ENCODE measurements at places on chromosomes 6 and 20.

- no peak for DNase-seq
Measured at GRCh38 chr20:64113796-64114355, 6.5 kb upstream of the NPBWR2 start.

DNA sequence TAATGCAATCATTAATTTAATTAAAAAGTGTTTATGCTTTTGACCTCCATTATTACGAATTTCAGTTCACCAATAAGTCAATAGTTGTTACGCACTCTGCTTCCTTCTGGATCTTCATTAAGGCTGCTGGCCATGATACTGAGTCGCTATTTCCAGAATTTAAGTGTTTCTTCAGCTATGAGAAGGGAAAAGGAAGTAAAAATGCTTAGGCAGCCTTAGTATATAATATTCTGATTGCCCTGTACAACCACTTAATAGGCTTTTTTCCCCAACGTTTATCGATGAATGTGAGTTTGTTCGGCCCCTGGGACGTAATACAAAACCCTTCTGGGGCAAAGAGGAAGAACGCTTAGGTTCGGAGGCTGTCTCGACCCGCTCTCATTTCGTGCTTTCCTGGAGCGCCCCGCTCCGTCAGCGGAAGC is 644 bp downstream of the OARD1 start:
- DNase-seq = no peak

DNA sequence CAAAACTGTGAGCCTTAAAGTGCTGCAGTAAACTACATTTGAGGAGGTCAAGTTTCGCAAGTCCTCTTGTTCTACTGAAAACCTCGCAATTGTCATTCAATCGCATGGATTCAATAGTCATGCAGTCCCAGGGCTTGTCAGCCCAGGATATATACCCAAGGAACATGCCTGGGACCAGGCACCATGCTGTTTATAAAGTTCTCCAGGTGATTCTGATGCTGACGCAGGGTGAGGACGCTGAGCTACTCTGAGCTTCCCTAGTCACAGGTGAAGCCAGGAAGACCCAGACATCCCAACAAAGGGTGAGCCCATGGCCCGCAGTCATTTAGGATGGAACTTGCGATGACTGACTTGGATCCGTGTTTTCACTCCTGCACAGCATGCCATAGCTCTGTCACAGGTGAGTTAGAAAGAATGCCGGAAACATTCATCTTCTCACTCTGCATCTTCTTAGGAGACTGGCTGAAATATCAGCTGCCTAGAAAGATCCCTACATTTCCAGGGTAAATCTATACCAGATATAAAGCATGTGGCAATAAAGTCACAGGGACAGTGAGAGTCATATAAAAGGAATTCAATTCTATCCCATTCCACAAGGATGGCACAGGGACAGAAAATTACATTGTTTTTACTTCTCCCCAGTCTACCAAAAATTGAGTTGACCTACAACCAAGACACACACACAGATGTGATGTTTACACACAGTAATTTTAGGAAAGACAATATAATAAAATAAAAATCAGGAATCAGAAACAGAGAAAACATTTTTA is 27.0 kb upstream of the SSTR4 start:
- no peak for DNase-seq

DNA sequence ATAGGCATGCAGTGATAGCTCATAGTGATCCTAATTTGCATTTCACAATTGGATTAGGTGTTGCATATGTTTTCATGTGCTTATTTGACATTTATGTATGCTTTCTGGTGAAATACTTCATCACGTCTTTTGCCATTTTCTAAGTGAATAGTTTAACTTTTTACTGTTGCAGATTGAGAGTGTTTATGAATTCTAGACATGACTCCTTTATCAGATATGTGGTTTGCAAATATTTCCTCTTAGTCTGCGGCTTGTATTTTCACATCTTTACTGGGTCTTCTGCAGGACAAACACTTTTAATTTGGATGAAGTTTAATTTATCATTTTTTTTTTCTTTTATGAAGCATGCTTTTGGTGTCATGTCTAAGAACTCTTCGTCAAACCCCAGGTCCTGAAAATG is 39.2 kb downstream of the CCN2 start:
- no peak for DNase-seq

GRCh38 chr6:155219299-155219698 is 44.5 kb upstream of the CLDN20 start:
- no peak for DNase-seq

- DNase-seq = peak; percentile 73
Measured at GRCh38 chr20:20594171-20594530, 118.3 kb downstream of the RALGAPA2 start.

DNA sequence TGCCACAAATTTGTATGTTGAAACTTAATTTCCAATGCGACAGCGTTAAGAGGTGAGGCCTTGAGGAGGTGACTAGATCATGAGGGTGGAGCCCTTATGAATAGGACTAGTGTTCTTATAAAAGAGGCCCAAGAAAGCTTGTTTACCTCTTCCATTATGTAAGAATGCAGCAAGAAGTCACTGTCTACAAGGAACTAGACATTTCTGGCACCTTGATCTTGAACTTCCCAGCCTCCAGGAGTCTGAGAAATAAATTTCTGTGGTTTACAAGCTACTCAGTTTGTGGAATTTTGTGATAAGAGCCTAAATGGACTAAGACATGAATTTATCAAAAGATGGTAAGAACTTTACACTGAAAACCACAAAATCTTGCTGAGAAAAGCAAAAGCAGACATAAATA is 173.6 kb upstream of the SGK1 start:
- no peak for DNase-seq

GRCh38 chr20:46678516-46678915 is 10.7 kb downstream of the TP53RK start:
- DNase-seq = no peak

DNA sequence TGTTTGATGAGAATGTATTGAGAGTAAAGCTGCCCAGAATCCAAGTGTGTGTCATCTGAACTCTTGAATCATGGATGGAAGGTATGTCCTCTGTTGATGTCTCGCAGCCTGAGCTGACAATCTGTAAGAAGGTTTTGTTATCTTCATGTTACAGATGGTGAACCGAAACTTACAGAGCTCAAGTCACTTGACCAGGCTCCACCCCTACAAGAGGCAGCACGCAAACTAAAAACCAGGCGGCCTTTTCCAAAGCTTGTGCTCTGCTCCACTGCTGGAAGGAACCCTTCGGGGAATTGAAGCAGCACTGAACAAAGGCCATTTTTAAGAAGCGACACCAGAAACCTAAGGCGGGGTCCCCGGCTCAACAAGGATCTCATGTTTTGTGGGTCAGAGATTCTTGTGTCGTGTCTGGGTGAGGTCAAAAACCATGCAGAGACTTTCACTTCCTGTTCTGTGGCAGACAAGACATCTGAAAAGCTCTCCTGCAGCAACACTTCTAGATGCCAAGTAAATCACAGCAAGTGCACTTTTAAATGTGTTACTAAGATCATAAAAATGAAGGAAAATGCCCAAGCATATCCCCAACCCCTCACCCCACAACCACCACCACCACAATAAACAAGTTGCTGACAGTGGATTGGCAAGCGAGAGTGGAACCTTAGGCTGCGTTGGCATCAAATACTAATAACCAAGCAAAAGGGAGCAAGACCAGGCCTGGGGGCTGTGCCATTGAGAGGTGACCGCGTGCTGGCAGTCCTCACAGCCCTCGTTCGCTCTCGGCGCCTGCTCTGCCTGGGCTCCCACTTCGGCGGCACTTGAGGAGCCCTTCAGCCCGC is 27.3 kb downstream of the NQO2 start:
- DNase-seq = no peak

DNA sequence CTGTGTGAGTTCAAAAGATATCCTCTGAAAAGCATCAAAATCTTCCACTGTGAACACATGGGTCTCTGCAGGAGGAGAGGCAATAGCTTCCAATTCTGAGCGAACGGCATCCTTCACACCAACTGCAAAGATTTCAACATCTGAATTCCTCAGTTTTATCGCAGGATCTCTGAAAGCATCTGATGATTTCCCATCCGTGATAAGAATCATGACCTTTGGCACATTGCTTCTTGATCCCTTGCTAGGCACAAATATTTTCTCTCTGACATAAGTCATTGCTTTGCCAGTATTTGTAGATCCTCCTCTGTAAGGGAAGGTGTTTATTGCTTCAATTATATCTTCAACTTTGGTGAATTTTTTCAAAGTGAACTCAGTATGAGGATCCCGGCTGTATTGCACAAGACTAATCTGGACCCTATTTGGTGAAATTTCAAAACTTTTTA is 22.7 kb downstream of the COL12A1 start:
- no peak for DNase-seq

GRCh38 chr6:154508573-154509375 is 1.7 kb downstream of the CNKSR3 start:
- DNase-seq = no peak

DNA sequence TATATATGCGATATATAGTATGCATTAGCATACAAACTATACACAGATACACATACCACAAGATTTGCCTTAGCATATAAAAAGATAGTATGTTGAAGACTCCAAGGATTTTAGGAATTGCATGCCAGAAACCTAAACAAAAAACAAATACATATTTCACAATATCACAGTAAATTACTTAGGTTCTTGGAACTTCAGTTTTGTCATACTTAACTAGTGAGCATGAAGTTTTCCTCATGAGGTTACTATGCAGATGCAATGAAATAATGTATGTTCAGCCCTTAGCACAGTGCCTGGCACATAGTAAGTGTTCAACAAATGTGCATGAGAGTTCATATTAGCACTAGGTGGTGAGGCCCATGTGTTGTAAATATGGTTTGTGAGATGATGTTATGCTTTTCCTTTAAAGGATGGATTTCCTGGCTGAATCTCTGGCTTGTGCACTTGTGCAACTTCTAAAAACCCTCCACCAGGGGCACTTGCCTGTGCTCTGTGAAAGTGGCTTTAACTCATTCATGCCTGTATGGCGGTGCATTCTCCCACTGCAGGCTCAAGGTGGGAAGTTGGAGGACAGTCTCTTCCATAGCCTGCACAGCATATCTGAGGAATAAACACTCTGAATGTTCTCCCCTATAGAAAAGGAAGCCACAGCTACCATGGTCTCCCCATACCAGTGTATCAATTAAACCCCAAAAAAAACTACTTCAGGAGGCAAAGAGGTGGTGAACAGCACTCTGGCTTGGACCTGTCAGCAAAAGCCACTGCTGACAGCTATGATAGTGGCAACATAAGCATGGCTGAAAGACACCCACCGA is 624.1 kb upstream of the CDH4 start:
- DNase-seq = no peak

GRCh38 chr6:82568290-82568993 is 204.8 kb downstream of the TPBG start:
- no peak for DNase-seq

DNA sequence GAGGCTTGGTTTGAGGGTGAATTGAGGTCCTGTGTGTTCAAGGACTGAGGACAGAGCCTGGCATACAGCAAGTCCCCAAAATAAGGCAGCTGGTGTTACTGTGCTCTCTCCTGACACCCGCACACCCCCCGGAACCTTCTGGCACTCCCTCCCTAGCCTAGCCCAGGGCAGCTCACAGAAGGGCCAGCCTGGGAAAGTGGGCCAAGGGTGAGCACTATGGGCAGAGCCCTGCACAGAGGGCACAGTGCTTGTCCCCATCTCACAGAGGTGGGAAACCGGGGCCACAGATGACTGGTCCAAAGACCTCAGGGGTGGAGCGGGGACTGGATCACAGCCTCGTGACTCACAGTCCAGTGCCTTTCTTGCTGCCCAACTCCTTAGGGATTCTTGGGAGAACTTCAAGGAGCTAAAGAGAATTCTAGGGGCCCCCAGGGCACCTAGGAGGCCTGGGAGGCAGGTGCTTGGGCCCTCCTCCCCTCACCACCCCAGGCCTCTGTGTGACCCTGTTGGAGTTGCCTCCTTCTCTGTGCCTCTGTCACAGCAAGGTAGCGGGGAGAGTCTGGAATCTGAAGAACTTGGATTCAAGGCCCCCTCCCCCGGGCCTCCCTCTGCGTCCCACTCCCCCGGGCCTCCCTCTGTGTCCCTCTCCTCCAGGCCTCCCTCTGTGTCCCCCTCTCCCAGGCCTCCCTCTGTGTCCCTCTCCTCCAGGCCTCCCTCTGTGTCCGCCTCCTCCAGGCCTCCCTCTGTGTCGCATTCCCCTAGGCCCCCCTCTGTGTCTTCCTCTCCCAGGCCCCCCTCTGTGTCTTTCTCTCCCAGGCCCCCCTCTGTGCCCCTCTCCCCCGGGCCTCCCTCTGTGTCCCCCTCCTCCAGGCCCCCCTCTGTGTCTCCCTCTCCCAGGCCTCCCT is 13.5 kb downstream of the DLGAP4 start:
- no peak for DNase-seq

DNA sequence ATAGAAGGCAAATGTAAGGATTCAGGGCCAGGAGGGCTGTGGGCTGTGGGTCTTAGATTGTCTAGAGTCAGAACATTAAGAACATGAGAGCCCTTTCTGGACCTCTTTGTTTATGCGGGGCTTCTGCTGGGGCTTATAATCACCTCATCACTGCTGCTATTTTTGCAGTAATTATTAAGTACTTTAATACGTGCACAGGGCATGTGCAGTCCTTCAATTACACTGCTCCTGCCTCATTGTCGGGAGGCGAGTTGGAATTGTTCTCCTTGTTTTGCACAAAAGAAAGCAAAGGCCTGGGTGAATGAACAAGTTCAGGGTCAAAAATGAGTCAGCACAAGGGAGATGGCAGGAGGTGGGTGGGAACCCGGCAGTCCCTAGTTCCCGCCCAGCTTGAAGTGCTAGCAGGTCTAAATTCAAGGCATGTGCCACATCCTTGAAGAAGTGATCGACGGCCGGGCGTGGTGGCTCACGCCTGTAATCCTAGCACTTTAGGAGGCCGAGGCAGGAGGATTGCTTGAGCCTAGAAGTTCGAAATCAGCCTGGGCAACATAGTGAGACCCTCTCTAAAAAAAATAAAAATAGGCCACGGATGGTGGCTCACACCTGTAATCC is 34.4 kb upstream of the PTPN1 start:
- no peak for DNase-seq

- DNase-seq = no peak
Measured at GRCh38 chr20:22918286-22918983, 116.7 kb upstream of the SSTR4 start.

GRCh38 chr6:52063584-52064344 is 23.6 kb downstream of the PKHD1 start:
- no peak for DNase-seq

DNA sequence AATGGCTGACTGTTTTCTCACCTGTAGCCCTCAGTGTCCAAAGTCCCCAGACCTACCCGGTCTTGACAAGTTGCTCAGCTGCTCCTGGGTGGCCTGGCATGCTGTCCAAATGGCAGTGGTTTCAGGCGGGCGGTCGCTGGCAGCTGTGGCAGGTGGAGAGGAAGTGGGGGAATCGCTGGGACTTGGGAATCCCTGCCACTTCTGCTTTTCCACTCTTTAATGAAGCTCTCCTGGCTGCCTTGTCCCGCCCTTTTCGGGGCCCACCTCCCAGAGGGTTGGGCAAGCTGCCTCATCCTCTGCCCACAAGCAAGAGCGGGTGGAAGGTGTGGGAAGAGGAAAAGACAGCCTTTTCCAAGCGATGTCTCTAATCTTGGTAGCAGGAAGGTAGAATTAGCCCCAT is at the start of gene OCSTAMP:
Gene OCSTAMP, minus strand, starts transcription at position 194 of the 400 bp plus-strand sequence. Its CDS starts 94 bp downstream, at position 100.
- no peak for DNase-seq

- DNase-seq = no peak
Measured at GRCh38 chr6:1987640-1988039, 257.8 kb downstream of the GMDS start.

- DNase-seq = no peak
Measured at GRCh38 chr6:22699151-22699550, 129.8 kb downstream of the HDGFL1 start.

- no peak for DNase-seq
Measured at GRCh38 chr6:88572449-88573139, 390.8 kb downstream of the RNGTT start.
